ENCODE measurements at places on chromosomes 2 and 18.

GRCh38 chr2:80231421-80231820, 73.1 kb downstream of the LRRTM1 start:
- no peak for DNase-seq

GRCh38 chr2:1772471-1773267, 28.4 kb upstream of the PXDN start:
- no peak for DNase-seq

DNA sequence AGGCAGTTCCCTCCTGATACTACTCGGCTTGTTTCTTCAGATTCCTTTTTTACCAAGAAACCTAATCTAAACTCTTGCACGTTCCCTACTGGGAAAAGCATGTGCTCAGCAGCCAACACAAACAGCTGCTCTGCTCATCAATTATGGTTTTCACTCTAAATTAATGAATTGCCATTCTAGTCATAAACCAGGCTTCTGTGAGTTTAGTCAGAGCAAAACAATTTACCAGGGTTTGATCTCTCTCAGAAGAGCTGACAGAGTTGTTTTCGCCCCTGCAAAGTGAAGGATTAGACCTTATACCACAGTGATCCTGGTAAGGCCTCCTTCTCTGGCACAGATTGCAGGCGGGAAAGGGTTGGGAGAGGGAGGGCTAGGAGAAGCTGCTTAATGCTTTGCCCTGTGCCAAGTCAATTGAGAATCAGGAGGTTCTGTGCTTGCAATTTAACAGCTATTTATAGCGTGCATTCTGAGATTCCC, 57.2 kb downstream of the REEP1 start:
- DNase-seq: no peak

DNA sequence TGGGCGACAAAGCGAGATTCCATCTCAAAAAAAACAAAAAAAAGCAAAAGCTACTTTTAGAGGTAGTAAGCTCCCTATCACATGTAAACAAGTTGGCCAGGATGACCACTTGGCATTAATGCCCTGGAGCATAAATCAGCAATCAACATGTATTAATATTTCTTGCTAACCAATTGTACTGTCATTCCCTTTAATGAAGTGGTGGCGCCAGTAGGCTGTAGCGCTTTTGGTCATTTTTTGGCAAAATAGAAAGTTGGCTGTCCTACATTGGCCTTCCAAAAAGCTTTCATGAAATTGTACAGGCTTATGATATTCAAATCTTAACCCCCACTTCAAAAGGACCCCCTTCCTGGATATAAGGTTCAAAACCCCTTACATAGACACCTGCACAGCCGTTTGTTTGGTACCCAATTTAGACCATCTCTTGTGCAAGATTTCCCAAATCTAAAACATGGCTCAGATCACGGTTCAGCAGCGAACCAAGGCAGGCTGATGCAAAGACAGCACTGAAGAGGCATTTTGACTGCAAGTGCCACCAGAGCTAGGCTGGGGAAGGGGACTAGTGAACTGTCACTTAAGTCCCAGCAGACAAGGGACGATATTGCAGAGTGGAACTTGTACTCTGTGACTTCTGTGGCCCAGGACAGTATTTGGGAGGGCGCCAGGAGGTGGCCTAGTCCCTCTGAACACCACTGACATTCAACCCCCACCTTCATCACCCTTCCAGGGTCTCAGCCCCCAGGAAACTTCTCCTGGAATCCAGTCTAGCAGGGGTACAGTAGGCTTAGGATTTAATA, 31.9 kb downstream of the SMAD7 start:
- DNase-seq: no peak

GRCh38 chr2:69375494-69376353, 11.3 kb downstream of the GFPT1 start:
- no peak for DNase-seq

DNA sequence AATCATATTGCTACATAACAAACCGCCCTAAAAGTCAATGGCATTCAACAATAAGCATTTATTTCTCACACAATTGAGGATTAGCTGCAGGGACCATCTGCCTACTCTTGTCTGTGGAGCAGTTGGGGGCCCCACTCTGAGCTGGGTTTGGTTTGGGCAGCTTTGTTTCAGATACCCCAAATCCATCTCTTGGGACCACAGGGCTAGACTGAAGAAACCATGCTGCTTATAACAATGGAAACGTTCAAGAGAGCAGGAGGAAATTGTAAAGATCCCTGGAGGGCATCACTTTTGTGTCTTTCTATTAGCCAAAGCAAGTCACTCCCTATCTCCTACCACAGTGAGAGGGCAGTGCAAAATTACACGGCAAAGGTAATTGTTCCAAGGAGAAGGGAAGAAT, 146.5 kb upstream of the MGAT5 start:
- DNase-seq: no peak

Measured in AG09309 (cell line).